ENCODE measurements at places on chromosomes 12 and 14.
A peak's percentile ranks its signal among the peaks of the same experiment; 100 is the strongest.

GRCh38 chr14:73739174-73739898, 25.2 kb upstream of the PNMA1 start:
- no peak for DNase-seq

DNA sequence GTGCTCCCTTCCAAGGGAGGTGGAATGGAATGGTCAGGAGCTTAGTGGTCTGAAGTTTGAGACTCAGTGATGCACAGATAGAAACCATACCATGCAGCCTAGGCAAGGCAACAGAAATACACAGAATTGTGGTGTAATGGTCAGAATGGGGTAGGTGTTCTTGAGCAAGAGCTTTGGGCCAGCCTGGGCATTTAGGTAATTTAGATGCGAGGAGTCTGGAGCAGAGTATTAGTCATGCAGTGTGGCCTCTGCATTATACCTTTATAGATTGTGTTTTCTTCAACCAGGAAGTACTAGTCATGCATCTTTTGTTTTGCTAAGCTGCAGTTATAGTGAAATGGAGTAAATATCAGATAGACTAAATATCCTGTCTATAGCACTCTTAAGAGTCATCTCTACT, 118.3 kb downstream of the DAAM1 start:
- peak; percentile 53 for DNase-seq

DNA sequence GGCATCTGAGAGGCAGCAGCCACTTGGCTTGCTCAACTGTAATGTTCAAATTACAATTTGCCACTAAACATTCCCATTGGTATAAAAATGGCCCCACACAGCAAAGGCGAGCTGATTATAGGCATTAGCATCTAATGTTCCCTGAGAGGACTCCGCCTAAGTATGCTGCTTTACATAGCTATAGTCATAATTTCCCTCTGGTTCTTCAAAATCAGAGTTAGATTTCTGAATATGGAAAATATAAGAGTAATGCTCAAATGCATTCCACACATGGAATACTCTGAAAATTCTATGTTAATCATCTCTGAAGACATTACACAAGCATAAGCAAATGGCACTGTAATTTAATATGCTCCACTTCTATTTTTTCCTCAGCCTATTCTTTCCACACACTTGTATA, 83.7 kb upstream of the BTG1 start:
- no peak for DNase-seq

GRCh38 chr14:100080206-100080605, 15.0 kb downstream of the EVL start:
- DNase-seq = no peak

GRCh38 chr12:49683599-49684309, 23.5 kb downstream of the FMNL3 start:
- no peak for DNase-seq

GRCh38 chr12:88834226-88834625, 254.0 kb upstream of the KITLG start:
- no peak for DNase-seq

DNA sequence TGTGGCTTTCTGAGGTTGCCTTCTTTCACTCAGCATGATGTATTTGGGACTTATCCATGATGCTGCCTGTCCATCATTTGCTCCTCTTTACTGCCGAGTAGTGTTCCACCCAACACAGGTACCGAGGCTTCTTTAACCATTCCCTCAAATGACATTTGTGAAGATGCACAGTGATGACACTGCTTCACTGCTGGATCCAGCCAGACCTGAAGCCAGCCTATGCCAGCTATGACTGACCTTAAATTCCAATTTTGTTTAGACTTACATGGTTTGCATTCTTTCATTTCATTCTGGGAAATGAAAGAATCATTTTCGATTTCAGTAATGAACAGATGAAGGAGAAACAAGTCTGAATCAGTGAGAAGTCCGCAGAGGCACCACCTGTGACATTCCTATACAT, 271.0 kb downstream of the AACS start:
- no peak for DNase-seq

- DNase-seq = peak; percentile 16
Measured at GRCh38 chr14:93619176-93619793, 169.0 kb downstream of the PRIMA1 start.

DNA sequence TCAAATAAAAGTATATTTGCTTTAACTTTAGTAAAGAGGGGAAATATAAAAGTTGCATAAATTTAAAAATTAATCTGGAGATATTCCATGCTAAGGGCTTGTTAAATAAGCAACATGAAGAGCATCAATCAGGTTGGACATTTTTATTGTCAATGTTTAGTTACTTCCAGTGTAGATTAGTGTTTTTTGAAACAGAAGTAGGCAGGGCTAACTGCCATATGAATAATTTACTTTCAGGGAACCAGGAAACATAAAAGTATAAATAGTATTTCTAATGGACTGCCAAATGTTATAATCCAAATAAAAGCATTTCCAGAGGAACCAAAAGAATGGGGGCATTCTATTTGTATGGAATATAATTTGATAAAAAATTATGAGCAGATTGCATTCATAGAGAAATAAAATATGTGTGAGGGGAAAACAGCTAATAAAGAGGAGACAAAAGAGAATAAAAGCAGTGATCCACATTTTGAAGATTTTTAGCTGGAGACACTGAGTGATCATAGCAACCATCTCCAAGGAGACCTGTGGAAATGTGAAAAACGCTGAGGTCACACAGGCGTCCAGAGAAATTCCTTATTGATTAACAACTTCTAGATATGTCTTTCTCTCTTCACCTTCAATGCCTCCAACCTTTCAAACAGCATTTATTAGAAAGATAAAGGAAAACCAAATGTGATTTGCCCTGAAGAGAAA, 70.8 kb downstream of the SRGAP1 start:
- peak; percentile 22 for DNase-seq

DNA sequence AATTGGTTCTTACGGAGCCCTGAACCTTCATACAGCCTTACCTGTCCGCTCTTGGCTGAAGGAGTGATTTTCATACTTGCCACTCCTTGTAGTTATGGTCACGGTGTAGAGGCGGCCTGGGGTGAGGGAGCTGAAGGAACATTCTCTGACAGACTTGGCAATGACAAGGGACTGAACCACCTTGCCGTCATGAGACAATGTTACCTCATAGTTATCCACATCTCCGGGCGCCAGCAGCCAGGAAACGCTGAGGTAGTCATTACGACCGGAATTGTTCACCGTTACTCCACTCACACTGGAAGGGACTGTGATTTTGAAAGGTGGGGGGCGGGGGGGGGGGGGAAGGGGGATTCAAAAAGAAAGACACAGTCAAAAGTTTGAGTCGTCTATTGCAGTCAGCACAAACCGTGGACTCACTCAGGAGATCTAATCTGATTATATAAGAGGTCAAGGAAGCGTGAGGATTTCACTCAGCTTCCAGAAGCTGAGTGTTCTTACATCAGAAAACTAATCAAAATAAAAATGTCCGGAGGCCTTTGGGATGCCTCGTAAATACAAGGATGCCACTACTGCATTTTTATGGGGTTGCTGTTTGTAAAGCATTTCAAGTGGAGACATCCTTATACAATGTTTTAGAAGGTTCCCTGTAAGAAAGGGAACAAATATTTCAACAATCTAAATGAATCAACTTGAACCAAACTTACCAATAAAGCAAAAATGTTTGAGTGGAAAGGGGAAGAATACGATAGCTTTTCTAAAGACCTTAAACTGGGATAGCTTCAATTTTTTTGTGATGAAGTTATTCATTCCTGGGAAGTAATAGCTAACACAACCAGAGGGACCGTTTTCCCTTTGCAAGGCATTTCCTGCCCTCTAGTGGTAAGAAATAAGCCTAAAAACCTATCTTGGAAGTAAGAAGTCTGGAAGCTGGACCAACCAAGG, 60.6 kb downstream of the PTPRB start:
- DNase-seq = peak; percentile 33

DNA sequence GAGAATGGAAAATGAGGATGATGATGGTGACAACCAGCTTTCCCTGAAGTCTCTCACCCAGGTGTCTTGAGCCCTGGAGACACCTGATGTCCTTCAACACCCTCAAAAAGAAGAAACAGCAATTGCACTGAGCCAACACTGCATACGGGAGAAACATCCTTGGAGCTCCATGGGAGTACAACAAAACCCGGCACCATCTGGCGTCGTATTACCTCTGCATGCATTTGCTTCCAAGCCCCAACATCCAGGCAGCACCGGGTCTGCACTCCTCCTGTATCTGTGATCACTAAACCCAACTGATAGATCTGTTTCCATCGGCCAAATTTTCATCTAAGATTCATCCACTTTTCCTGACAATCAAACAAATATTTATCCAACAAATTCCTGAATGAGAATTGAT, 249.9 kb downstream of the DPF3 start:
- no peak for DNase-seq

DNA sequence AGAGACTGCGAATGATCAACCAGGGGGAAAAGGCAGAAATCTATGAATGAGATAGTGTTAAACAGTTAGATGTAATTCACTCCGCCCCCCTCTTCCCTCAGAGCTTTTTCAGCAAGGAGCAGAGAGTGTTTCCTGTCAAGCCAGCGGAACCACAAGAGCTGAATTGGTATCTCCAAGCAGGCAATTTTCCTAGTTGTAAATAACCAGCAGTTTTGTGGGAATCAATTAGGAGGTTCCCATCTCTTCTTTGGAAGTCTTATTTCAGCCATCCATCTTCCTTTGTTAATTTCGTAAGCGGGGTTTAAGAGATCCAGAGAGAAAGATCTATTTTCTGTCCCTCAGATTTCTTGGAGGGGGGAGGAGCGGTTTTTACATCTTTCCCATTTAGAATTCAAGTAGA, 178.0 kb downstream of the FOXN3 start:
- DNase-seq = no peak

- peak; percentile 66 for DNase-seq
Measured at GRCh38 chr14:50599700-50600444, 39.9 kb downstream of the ATL1 start.

GRCh38 chr12:87253157-87253556, 776.0 kb downstream of the C12orf50 start:
- DNase-seq = no peak
